Esophagus squamous epithelium (tissue), 5 donors: ENCODE measurements at places on chromosomes 6 and 20.

GRCh38 chr6:107218142-107218541 is 102.8 kb upstream of the BEND3 start:
- DNase-seq: no peak

DNA sequence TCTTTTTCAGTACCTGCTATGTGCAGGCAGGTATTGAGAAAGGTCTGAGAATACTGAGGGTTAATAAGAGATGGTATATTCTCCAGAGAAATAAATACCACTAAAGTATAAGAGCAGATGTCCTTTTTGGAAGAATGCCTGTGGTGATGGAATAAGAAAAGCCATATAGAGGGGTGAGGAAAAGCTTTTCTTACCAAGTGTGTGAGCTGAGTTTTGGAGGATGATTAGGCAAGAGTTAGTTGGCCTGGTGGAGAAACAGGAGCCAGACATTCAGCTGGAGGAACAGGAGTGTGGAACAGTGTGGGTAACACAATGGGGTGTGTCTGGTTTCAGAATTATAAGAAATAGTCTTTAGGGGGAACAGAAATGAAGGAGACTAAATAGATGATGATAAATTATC is 19.9 kb downstream of the ZNF451 start:
- DNase-seq: no peak

DNA sequence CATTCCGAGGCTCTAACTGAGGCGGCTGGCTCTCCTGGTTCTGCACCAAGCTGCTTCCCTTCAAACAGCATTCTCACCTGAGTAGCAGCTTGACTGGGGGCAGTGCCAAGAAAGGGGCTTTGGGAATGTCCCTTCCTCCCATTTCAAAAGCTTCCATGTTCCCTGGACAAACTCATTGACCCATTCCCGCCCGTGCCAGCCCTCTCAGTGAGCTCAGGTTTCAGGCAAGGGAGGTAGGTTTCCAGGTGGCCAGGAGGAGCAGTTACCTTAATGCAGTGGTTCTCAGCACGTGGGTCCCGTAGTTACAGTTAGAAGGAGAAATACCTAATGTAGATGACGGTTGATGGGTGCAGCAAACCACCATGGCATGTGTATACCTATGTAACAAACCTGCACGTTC is 135.2 kb downstream of the ELOVL4 start:
- DNase-seq: no peak

DNA sequence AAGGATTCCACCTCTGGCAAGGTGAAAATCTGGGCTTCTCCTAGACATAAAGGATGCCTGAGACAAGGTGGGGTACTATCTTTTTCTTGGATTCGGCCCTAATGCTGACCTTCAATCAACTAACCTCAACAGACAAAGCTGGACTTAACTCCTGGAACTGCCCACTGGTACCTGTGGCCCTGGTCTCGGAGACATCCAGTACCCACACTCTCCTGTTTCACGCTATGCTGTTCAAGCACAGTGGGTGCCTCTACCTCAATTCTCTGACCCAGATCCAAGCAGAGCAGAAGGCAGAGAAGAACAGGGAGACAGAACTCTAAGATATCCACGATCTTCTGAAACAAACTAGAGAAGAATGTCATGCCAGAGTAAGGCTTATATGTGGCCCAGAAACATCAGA is 189.8 kb upstream of the FOXQ1 start:
- no peak for DNase-seq

- DNase-seq: no peak
Observed at GRCh38 chr6:134894800-134895199, 55.1 kb downstream of the ALDH8A1 start.

GRCh38 chr6:104771258-104771832 is 88.4 kb downstream of the HACE1 start:
- DNase-seq: no peak

GRCh38 chr20:2807019-2807418 is 6.6 kb upstream of the CPXM1 start:
- no peak for DNase-seq

GRCh38 chr20:3930265-3931206 is 41.3 kb downstream of the PANK2 start:
- no peak for DNase-seq

GRCh38 chr6:150967910-150968309 is 102.4 kb downstream of the MTHFD1L start:
- DNase-seq: no peak

GRCh38 chr6:16095180-16095579 is 33.7 kb upstream of the MYLIP start:
- DNase-seq: no peak

DNA sequence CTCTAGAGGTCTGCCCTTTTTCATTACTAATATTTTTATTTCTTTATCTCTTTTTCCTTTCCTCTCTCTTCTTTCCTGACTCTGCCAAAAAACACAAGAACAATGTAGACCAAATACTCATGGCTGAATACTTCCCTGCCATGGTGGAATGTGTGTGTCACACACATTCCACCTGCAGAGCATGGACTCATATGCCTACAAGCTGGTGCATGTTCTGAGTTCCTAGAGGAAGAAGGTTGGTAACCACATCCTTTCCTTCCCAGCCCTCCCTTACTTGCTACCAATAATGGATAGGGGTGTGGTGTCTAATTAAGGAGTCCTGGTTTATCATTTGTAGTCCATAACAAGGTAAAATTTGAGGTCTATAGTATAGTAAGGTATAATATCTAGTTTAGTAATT is 15.2 kb upstream of the CST9L start:
- DNase-seq: no peak

GRCh38 chr6:85372188-85372914 is 77.5 kb upstream of the NT5E start:
- no peak for DNase-seq

DNA sequence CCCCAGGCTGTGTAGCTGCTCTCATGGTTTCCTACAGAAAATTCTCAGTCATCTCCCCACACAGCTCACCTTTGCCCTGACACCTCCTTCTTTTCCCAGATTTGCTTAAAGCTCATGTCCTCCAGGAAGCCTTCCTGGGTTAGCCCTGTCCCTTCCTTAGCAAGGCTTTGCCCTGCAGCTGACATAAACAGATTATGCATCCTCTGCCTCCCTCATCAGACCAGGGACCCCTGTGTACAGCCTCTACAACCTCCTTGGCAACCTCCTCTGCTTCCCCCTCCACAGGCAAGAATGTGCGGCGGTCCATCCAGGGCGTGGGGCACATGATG is 39.8 kb downstream of the UQCC2 start:
- DNase-seq: no peak

- no peak for DNase-seq
Observed at GRCh38 chr6:109493865-109494264, 10.8 kb upstream of the ZBTB24 start.

- DNase-seq: no peak
Observed at GRCh38 chr6:14000901-14001300, 76.1 kb downstream of the RNF182 start.

- no peak for DNase-seq
Observed at GRCh38 chr6:516213-516612, 124.7 kb downstream of the IRF4 start.

GRCh38 chr6:105896052-105896820 is 189.9 kb upstream of the PRDM1 start:
- no peak for DNase-seq

- DNase-seq: no peak
Observed at GRCh38 chr20:45823949-45824835, 2.9 kb downstream of the TNNC2 start.

DNA sequence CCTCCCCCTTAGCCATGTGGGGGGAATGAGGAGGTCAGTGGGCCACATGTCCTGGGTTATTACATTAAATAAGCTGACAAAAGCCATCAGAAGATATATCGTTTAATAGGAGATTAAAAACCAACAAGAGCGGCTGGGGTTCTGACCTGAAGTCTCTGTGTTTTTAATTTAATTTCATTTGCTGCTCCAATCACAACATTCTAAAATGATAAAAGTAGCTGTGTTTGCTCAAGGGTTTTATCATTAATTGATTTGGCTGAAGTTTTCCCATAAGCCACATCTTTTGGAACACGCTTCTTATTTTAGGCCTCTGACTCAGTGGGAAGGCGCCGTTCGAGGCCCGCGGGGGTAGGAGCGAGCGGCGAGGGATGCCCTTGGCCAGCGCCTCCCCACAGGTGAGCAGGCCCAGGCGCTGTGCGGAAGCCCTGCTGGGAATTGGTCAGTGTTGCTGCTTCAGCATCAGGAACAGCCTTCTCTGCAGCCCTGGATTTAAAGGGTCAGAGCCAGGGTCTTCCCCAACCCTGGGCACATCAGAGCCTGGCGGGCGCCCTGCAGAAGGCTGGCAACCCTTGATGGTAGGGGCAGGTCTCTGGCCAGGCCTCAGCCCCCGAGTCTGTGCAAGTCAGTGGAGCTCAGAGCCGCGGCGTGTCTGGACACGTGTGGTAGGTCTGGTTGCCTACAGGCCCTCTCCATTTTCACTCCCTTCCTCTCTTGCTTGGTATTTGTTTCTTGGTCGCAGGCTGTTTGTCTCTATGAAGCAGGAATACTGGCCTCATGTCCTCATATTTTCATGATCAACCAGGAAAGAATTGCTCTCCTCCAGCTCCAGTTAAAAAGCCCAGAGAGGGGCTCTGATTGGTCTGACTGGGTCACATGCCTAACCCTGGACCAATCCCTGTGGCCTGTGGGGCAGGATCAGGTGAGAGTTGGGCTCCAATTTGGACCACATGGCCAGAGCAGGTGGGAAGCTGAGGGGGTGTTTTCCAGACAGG is 30.9 kb upstream of the MLN start:
- DNase-seq: no peak

GRCh38 chr20:36496707-36497669 is 44.3 kb upstream of the MYL9 start:
- no peak for DNase-seq

DNA sequence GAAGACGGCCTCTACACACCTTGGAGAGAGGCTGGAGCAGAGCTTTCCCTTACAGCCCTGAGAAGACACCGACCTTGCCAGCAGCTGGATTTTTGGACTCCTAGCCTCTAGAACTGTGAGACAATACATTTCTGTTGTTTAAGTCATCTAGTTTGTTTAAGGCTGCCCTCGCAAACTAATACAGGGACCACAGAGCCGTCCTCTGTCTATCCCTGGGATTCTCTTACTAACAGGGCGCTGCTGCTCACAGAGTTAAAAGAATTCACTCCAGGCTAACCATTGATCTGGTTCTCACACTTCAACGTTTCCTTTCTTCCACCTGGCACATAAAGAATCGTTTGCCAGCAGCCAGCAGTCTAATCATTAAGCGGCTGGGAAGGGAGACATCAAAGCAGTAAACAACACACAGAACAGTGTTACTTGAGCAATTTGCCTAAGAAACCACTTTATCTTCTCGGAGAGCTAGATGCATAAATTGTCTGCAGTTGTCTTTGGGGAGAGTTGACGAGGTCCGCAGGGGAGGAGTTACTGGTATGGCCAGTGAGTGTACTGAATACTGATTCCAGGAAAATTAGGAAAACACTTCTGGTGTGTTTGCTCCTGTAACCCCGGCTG is 103.5 kb upstream of the AKAP12 start:
- DNase-seq: no peak

DNA sequence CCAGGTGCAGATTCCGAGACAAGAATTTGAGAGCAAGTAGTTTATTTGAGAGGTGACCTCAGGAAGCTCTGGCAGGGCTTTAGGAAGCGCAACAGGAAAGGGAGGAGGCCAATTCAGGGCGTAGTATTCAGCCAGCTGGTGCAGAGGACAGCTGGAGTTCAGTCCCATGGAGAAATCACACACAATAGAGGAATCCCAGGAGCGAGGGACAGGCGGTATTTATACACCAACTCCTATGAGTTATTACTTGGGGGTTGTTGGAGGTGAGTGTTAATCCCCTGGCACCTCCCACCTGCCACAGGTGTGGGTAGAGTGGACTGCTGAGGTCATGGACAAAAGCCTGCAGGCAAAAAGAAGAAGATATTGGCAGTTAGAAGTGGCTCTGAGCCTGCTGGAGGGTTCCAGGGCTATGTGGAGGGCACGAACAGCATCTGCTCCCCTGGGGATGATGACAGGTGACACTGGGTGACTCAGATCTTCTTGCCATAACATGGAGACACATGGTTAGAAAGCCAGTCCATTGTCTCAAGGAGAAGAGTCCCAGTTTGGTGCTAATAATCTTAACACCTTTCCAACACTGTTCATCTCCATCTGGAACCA is 13.9 kb upstream of the SULF2 start:
- DNase-seq: no peak

- DNase-seq: peak; percentile 20
Observed at GRCh38 chr6:157981395-157982101, at the start of gene SYNJ2. TSS of gene SYNJ2 (plus strand) at chr6:157981863. CDS start at chr6:157981962, 99 bp downstream.

- DNase-seq: no peak
Observed at GRCh38 chr20:47770935-47771334, 14.3 kb downstream of the SULF2 start.

DNA sequence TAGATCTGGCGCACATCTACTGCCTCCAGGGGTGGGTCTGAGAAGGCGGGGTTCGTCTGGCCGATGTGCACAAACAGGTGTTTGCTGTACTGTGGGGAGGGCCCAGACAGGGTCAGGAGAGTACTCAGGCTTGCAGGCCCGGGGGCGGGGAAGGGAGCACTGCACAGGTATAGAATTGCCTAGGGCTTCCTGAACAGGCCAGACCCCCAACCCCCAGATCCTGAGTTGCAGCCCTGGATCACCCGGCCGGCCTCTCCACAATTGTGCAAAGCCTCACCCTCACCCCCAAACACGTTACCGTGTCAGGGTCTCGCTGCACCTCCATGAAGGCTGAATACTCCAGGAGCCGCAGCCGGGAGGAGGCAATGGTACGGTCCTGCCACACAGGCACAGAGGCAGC is 7.8 kb downstream of the RPL10A start:
- no peak for DNase-seq

DNA sequence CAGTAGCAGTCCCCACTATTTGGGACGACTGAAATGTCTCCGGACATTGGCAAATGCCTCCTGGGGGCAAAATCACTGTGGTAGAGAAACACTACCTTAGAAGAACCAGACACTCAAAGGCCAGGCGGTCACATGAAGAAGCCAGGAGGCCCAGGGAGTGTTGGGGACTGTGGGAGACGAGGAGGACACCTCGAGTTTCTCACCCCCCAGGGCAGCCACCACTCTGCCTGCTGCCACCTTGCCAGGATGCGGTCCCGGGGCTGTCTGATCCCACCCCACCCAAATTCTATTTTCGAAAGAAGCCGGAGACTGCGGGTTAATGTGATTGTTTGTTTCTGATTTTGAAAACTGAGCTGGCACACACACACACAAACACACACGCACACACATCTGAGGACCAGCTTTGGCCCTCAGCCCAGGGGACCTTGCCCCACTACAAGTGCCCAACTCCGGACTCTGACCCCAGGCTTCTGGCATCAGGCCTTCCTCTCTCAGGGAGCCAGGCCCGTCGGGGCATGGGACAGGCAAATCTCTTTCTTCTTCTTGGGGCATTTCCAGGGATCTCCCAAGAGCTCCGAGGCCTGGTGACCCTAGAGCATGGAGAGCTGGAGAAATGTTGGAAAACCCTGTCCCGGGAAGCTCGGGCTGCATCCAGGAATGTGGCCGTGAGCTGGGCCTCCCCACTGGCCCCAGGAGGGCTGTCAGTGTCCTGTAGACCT is 187.5 kb upstream of the PMEPA1 start:
- no peak for DNase-seq

- DNase-seq: no peak
Observed at GRCh38 chr6:15892369-15892768, 229.5 kb upstream of the DTNBP1 start.

- no peak for DNase-seq
Observed at GRCh38 chr6:139381216-139381865, 6.9 kb upstream of the CITED2 start.

GRCh38 chr6:148388521-148388920 is 45.9 kb downstream of the SASH1 start:
- DNase-seq: no peak

- DNase-seq: no peak
Observed at GRCh38 chr20:43293068-43293786, 103.5 kb upstream of the PTPRT start.
